AG10803 (cell line): ENCODE measurements at places on chromosomes 1 and 21.
A peak's percentile ranks its signal among the peaks of the same experiment; 100 is the strongest.

- peak; percentile 11 for DNase-seq
Measured at GRCh38 chr1:71780681-71781080, 501.7 kb downstream of the NEGR1 start.

DNA sequence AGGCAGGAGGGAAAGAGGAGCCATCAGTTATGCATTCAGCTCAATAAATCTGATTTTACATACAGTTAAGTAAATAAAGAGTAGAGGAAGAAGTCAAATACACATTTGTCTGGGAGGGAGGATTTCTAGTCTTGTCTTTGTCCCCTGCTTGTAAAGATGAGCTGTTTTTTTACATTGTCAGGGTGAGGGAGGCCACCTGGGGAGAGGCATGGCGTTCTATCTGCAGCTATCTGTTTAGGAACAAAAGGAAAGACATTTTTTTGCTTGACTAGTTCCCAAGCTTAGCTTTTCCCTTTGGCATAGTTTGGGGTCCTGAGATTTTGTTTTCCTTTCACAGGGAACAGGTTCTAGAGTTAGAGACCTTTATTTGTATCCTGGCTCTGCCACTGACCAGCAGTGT is 14.9 kb downstream of the RAD54L start:
- DNase-seq: no peak

- DNase-seq: no peak
Measured at GRCh38 chr21:36699546-36700294, 805 bp downstream of the SIM2 start.

DNA sequence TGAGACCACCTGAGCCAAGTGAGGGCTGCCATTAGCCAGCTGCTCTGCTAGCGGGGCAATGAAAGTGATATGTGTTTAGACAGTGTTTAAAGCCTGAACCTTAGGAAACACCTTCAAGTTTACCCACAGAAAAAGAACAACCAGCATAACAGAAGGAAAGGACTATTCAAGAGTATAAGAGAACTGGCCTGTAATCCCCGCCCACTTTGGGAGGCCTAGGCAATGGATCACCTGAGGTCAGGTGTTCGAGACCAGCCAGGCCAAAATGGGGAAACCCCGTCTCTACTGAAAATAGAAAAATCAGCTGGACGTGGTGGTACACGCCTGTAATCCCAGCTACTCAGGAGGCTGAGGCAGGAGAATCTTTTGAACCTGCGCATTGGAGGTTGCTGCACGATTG is 149.4 kb downstream of the PCP4 start:
- no peak for DNase-seq

DNA sequence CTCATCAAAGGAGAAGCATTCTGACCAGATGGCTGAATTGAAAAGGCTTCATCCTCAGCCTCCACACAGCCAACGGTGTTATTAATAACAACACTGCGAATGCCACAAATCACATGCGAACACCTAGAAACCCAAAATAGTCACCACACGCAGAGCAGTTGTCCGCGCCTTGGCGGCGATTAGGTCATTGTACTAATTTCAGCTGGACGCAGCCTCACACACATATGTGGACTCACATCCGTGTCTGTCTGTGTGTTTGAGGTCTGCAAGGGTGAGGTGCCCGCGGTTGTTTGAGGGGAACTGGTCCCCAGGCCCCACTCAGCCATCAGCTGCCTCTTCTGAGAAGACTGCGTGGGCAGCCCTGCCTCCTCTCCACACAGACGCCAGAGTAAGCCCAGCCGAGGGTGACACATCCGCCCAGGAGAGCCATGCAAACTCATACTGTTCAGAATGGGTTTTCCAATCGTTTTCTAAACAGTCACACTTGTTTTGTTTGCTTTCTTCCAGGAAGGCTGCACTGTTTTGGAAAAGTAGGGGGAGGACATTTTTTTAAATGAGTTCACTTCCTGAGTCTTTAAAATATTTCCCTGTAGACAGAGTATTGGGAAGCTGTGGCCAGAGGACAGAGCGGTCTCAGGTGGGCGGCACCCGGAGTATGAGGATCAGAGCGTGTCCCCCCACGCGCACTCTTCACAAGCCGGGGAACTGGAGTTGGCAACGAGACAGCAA is 53.4 kb downstream of the TOMM20 start:
- peak; percentile 92 for DNase-seq

DNA sequence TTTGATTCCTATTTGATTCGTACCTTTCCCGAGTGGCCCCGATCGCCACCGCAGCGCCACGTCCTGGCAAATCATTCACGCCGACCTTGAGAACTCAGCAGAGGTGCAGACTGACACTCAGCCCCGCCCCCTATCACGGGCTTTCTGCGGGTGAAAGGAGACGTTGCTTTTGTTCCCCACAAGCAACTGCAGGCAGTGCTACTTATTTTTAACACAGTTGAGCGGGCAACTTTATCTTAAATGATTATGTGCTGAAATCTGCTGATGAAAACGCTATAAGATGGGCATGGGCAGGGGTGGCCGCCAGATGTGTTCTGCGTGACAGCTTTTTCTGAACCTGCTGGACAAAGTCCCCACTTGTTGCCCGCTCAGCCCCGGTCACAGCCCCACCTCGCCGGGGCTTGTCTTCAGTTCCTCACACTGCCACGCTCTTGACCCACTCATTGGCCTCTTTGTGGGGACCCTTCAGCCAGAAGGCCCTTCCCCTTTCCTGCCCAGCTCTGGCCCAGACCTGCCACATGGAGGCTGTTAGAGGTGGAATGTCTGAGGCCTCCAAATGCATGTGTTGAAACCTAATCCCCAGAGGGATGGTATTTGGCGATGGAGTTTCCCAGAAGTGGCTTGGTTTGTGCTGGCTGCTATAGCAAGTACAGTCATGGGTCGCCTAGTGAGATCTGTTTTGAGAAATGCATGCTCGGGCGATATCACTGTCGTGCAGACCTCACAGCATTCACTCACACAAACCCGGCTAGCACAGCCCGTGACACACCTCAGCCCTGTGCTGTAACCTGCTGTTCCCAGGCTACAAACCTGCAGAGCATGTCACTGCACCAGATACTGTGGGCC is 15.7 kb upstream of the PDXK start:
- peak; percentile 92 for DNase-seq

- DNase-seq: no peak
Measured at GRCh38 chr1:28209700-28210099, 23.1 kb downstream of the DNAJC8 start.

GRCh38 chr1:54812801-54813484 is 11.8 kb upstream of the TTC22 start:
- no peak for DNase-seq

DNA sequence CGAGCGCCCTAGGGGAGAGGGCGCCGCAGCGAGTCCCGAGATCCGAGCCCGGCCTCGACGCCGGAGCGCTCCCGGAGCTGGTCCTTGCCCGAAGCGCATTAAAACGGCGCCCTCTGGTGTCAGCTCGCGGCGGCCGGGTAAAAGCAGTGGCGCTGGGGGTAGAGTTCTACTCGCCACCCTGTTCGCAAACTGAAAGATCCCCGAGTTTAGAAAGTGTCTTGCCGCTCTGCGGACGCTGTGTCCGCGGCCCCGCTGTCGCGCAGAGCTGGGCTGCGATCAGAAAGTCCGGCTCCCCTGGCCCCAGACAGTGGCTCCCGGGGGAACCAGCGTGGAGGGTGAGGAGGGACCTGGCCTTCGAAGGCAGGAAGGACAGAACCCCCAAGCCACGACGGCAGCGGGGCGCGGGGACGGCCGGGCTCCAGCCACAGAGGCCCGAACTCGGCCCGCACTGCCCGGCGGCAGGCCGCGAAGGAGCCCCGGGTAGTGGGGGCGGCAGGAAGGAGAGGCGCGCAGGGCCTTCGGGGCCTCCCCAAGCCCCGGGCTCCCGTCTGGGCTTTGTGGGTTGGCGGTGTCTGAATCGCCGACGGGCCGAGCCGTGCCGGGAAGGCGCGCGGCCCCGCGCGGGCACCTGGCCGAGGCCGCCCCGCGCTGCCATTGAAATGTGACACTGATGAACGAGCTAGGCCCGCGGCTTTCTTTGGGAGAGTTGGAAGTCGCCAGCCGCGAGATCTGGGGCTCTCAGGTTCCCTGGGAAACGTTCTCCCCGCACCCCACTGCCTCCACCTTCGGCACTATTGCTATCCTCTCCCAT is 39.1 kb upstream of the NFIA start:
- peak; percentile 68 for DNase-seq

DNA sequence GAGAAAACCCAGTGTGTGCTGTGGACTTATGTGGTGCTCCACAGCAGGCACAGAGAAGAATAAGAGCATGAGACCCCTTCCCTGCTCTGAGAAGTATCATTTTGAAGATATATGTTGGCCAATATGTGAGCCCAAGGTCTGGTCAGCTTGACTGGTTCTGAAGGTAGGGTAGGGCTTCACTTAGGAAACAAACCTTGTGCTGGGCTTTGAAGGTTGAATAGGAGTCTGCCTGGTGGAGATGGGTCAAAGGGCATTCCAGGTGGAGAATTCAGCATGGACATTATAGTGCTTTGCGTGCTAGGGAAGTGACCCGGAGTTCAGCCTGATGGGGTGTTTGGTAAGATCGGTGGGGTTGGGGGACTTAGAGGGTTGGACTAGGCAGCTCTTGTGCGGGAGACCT is 99.1 kb downstream of the EPHB2 start:
- no peak for DNase-seq
